ENCODE measurements at places on chromosomes 16 and 17.
A peak's percentile ranks its signal among the peaks of the same experiment; 100 is the strongest.

- no peak for DNase-seq
These were observed 88.6 kb downstream of the NTN1 start for GRCh38 chr17:9109933-9110332.

DNA sequence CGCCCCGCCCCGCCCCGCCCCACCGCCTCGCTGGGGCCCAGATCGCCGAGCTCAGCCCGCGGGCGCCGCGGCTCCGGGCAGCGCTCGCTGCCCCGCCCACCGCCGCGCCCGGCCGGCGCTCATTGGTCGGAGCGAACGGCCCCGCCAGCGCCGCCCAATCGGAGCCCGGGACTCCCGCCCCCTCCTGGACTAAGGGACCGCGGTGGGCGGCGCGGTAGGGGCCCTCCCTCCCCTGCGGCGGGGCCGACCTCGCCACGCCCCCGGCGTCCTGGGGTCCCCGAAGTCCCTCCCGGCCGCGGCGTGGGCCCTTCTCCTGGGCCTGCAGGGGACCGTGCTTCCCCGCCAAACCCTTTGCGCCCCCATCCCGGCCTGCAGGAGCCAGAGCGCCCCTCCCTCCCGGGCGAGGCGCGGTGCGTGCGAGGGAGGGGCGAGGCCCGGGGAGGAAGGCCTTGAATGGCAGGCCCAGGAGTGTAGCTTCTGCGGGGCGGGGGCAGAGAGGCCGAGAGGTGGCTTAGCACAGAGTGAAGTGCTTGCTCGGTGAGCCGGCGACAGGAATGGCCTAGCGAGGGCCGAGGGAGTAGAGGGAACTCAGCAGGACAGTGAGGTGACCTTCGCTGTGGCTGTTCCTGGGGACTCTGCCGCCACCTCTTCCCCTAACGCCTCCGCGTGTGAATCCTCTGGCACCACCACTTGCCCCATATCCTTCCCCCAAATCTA lies at the start of gene CAMKK1:
Gene CAMKK1, minus strand, starts transcription at position 51 of the 717 bp plus-strand sequence. CDS start 7,366 bp downstream, outside the sequence.
- DNase-seq = peak; percentile 83

GRCh38 chr17:4235372-4236279 lies 28.2 kb downstream of the ANKFY1 start:
- DNase-seq = no peak

DNA sequence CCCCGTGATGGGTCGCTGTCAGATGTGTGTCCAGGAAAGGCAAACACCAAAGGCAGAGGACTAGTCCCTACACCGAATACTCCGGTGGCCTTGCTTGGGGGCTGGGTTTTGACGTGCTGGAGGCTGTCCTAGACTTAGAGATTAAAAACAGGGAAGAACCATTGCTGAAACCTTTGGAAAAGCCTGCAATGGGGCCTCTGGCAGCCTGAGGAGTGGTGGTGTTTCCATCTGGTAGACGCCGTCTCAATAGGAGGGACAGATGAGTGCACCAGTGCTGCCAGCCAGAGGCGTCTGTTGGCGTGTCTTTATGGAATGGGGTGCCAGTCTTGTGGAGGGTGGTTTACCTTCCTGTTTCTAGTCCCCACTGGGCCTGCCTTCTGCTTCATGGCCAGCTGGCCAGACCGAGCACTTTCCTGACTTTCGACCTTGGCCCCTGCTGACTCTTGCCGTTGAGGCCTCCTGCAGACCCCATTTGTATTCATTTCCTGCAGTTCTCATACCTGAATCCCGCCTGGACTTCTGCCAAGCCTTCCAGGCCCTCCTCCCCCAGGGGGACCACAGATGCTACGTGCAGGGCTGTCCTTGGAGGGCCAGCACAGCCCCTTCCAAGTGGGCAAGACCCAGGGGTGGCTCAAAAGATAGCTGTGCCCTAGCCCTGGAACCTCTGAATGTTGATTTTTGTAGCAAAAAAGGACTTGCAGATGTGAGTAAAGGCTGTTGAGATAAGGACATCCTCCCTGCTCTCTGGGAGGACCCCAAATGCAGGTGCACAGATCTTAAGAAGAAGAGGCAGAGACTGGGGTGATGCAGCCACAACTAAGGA lies 1.9 kb upstream of the DNASE1 start:
- no peak for DNase-seq

GRCh38 chr17:11251561-11252107 lies 10.6 kb downstream of the SHISA6 start:
- no peak for DNase-seq

DNA sequence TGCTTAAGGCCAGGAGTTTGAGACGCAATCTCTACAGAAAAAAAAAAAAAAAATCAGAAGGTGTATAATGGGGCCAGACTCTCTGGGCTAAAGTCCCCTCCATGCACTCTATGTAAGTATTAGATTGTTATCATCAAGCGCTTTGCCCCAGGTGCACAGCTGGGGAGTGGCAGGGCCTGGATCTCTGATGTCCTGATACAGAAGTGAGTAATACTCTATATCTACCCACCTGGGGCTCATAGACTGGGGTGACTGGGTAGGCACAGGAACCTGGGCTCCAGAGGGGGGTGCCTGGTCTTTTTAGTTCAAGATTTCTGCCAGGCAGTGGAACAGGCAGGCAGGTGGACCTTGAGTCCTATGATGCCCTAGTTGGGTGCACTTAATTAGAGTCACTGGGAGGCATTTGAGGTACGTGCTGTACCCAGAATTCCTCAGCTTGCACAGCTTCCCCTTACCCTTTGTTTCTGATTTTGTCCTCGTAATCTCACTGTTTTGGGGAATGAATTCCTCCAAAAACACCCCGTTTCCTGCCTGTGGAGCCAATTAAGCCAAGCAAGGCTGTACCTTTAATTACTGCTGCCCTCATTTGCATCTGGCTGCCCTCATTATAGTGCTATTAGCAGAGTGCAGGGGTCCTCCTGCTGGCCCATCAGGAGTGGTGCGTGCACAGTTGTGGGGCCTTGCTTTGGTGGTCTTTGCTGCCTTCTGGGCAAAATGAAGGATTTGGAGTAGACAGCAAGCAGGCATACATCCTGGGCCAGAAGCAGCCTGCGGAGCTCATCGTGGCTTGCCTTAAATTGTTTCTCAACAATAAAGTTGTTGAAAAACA lies 239.0 kb downstream of the SNX29 start:
- no peak for DNase-seq

DNA sequence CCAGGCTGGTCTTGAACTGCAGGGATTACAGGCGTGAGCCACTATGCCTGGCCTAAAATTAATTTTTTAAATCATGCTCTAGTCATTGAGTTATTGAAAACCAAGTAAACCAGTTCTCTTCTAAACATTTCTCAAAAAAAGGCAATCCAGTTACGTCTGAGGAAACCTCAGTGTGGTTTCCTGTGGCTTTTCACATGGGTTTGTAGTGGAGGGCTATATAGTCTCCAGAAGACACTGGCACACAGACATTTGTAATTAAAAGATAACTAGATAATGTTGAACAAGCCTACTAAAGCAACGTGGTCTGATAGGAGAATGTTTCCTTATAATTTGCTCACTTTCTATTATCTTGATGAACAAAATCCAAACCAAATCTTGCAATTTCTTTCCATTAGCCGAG lies 5.2 kb upstream of the TOB1 start:
- DNase-seq = peak; percentile 48

GRCh38 chr17:33888455-33888854 lies 366.6 kb upstream of the CCL2 start:
- no peak for DNase-seq

DNA sequence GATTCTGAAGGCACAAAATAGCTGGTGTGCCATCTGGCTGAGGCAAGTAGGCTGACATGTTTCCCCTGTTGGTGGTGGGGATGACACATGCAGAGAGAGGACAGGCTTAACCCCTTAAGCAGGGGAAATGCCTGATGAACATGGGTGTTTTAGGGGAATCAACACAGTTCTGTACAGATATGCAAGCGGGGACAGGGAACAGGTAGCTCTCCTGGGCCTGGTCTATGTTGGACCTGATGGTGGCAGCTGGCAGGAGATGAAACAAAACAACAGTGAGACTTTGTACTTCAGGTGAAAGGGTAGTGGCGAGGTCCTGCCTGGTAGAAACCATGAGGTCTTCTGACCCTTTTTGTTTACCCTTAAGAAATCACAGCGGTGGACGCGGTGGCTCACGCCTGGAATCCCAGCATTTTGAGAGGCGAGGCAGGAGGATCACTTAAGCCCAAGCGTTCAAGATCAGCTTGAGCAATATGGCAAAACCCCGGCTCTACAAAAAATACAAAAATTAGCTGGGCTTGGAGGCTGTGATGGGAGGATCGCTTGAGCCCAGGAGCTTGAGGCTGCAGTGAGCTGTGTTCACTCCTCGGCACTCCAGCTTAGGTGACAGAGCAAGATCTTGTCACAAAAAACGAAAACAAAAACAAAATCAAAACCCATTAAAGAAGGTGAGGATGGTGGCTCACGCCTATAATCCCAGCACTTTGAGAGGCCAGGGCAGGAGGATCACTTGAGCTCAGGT lies 10.5 kb downstream of the OR1F1 start:
- DNase-seq = no peak
